ENCODE measurements at places on chromosomes 11 and 22.

DNA sequence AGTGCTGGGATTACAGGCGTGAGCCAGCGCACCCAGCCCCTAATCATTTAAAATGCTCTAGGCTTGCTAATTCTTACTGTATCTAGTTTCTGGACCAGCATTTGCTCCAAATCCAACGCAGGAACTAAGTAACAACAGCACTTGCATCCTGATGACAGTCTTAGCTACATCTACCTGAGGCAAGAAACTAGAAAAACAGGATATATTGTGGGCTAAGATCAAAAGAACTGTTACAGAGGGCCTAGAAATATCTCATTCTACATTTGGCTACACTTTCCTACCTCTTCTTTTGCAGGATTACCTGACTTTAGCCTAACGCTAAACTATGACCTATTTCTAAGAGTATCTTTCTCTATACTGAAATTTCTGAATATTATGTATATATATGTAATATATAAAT is 7.8 kb downstream of the DCDC1 start:
- DNase-seq = no peak
- no peak overlapping the region for H3K4me3 ChIP-seq
- H3K27ac ChIP-seq = peak overlapping the region; percentile 47
- no peaks in the 10 kb centered on the region for H3K27me3 ChIP-seq

- H3K27me3 ChIP-seq = no peaks in the 10 kb centered on the region
- H3K4me3 ChIP-seq = no peak overlapping the region
- H3K36me3 ChIP-seq = no peaks in the 10 kb centered on the region
- H3K4me1 ChIP-seq = no peaks in the 10 kb centered on the region
- DNase-seq = no peak
Observed at GRCh38 chr11:58070585-58070984, 39.8 kb downstream of the OR6Q1 start.

DNA sequence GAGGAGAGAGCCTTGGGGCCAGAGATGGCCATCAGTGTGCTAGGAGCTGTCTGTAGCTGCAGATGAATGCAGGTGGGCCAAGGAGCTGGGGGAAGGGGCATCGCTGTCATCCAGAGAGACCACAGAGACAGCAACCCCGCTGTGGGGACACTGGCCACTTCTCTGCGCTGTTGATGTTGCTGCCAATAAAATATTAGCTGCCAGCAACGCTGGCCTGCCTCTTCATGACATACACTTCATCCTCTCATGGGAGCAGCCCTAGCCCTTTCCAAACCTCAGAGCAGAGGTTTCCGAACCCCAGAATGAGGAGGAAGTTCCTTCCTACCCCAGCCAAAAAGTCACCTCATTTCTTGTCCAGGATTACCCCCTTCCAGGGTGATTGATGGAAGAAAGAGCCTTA is 106.2 kb downstream of the PARVA start:
- H3K27ac ChIP-seq = no peak overlapping the region
- peaks cover 4% of the 10 kb centered on the region for H3K27me3 ChIP-seq
- no peak overlapping the region for H3K4me3 ChIP-seq
- no peak for DNase-seq

DNA sequence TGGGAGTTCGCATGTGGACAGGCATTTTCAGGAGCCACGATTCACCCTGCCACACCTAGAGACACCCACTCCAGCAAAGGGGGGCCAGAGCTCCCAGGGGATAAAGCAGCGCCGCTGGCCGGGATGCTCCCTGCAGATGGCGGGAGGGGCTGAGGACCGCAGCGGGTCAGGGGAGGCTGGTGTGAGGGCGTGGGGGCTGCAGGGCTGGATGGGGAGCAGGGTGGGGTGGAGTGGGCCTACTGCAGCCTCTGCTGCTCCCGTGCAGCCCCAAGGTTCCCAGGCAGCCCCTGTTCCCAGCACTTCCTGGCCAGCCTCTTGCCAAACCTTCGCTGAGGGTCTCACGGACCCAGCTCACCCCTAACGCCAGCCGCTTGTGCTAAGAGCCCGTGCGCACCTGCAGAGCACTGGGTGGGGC is 13.0 kb downstream of the MUC5B start:
- H3K4me3 ChIP-seq = no peak overlapping the region
- H3K4me1 ChIP-seq = no peaks in the 10 kb centered on the region
- no peaks in the 10 kb centered on the region for H3K36me3 ChIP-seq
- no peak overlapping the region for H3K27ac ChIP-seq
- DNase-seq = peak; percentile 10

GRCh38 chr11:3831378-3832239 is 9.2 kb downstream of the RHOG start:
- no peaks in the 10 kb centered on the region for H3K27me3 ChIP-seq
- peaks cover 71% of the 10 kb centered on the region for H3K36me3 ChIP-seq
- H3K4me1 ChIP-seq = peaks cover 63% of the 10 kb centered on the region

GRCh38 chr11:34223021-34223813 is 117.8 kb downstream of the NAT10 start:
- H3K4me3 ChIP-seq = no peak overlapping the region
- DNase-seq = no peak
- H3K36me3 ChIP-seq = no peaks in the 10 kb centered on the region
- H3K4me1 ChIP-seq = no peaks in the 10 kb centered on the region
- H3K27me3 ChIP-seq = peaks cover 23% of the 10 kb centered on the region

GRCh38 chr11:77140231-77140851 is 12.3 kb downstream of the MYO7A start:
- H3K27me3 ChIP-seq = peaks cover 68% of the 10 kb centered on the region
- H3K36me3 ChIP-seq = no peaks in the 10 kb centered on the region
- DNase-seq = no peak
- peaks cover 11% of the 10 kb centered on the region for H3K4me1 ChIP-seq
- no peak overlapping the region for H3K4me3 ChIP-seq

DNA sequence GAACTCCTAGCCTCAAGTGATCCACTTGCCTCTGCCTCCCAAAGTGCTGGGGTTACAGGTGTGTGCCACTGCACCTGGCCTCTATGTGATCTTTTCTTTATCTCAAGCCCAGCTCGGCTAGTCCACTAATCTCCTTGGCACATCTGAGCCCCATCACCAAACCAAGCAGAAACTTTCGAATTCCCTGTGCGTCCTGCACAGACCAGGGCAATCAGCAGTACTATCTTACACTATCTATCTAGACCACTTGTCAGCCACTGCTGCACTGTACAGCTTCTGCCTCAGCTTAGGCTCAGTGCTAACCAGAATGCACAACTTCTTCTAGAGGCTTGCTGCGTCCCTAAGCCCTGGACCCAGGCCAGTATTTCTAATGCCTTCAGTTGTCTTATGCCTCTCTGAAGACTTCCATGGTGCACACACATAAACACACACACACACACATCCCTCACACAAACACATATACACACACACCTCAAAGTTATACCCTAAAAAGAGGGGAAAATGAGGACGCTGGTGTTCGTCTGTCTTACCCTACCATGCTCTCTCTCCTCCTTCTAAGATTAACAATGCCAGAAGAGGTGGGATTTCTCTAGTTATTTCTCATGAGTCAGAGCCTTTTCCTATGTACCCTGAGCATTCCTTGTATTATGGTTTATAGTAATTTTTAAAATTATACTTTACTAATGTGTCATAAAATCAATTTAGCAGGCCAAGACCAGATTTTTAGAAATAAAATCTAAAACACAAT is 59.3 kb upstream of the FAM181B start:
- no peaks in the 10 kb centered on the region for H3K36me3 ChIP-seq
- no peak for DNase-seq
- H3K27ac ChIP-seq = no peak overlapping the region

DNA sequence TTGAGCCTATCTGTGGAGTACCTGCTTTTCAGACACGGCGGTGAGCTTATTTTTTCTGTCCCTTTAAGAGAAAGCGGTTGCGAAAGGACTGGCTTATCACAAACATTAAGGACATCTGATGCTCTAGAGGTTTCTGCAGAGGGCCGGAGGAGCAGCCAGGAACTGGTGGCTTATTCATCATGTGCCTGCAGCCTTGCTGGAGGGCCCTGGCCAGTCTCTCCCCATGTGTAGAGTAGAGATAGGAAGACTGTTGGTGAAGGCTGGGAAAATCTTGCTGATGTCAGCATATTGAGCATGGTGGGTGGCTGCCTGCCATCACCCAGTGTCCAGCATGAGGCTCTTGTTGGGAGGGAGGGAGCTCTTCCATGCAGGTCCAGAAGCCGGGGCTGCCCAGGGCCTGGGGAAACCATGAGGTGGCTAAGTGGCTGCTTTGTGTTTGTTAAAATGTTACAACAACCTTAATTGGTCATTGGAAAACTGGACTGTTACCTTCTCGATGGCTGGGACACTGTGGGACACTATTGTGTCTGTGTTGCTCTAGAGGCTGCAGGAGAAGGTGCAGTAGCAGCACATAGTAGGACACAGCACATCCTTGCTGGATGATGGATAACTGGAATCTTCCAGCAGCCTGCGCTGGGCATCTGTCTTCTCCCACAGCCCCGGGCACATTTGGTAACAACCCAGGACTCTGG is 54.3 kb downstream of the TSPAN18 start:
- H3K4me1 ChIP-seq = peaks cover 5% of the 10 kb centered on the region
- no peaks in the 10 kb centered on the region for H3K27me3 ChIP-seq
- no peaks in the 10 kb centered on the region for H3K36me3 ChIP-seq
- H3K27ac ChIP-seq = no peak overlapping the region
- H3K4me3 ChIP-seq = no peak overlapping the region

DNA sequence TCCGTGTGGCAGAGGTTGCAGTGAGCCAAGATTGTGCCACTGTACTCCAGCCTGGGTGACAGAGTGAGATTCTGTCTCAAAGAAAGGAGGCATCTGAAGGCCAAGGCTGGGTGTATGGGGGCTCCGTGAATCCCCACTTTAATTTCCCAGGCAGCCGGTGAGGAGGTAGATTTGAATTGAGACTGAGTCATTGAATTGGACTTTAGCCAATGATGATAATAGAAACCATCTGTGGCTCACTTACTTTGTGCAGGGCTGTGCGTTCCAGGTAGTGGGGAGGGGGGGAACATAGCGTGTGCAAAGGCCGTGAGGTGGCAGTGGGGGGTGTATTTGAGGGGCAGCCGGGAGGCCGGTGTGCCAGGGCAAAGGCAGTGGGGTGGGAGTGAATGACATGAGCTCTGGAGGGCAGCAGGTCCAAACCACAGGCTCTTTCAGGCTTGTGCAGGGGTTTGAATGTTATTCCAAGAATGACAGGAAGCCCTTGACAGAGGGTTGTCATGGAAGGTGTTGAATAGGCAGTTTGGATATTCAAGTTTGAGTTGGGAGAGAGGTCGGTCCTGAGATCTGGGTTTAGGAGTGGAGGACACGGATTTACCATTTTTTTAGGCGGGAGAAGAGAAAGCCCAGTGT is 6.1 kb downstream of the ARHGAP8 start:
- no peak for DNase-seq
- H3K4me1 ChIP-seq = no peaks in the 10 kb centered on the region
- no peak overlapping the region for H3K4me3 ChIP-seq
- no peaks in the 10 kb centered on the region for H3K36me3 ChIP-seq
- H3K27ac ChIP-seq = no peak overlapping the region
- H3K27me3 ChIP-seq = peaks cover 36% of the 10 kb centered on the region

DNA sequence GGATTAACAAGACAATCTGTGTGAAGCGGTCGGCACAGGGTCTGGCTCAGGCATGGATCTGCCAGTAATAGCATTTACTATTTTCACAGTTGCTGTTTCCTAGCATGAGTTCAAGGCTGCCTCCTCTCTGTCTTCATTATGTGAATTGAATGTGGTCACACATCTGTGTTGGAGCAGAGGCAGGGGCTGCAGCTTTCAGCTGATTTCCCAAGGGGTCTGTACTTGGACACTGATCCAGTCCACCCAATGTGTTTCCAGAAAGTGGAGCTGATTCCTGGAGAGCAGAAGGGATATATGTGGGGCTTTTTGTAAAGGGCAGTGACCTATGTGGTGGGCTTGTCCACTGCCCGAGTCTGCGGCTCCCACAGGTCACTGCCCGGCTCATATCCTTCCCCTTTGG is 3.5 kb upstream of the CELSR1 start:
- peaks cover 9% of the 10 kb centered on the region for H3K4me1 ChIP-seq
- DNase-seq = no peak
- no peak overlapping the region for H3K27ac ChIP-seq
- H3K27me3 ChIP-seq = peaks cover 72% of the 10 kb centered on the region
- no peak overlapping the region for H3K4me3 ChIP-seq
- no peaks in the 10 kb centered on the region for H3K36me3 ChIP-seq

DNA sequence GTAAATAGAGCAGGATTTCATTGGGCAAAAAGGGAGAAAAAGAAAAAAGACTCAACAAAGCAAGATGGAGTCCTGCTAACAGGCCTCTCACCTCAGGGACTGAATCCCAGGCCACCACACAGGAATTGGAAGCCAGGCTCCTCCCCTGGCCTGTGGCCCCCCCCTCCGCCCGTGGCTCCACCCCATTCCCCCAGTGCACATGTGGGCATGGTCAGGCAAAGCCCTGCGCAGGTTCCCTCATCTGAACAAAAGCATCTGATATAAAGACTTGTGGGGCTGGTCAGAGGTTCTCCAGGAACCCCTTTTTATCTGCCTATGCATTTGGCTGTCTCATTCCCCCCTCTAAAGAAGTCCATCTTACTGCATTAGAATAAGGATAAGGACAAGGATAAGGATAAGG is 46.0 kb upstream of the PAK1 start:
- H3K4me1 ChIP-seq = no peaks in the 10 kb centered on the region
- DNase-seq = no peak
- no peaks in the 10 kb centered on the region for H3K36me3 ChIP-seq
- peaks cover 3% of the 10 kb centered on the region for H3K27me3 ChIP-seq

GRCh38 chr22:29305836-29306174 is 645 bp upstream of the GAS2L1 start:
- no peak for DNase-seq
- peaks cover 51% of the 10 kb centered on the region for H3K27me3 ChIP-seq
- peaks cover 8% of the 10 kb centered on the region for H3K36me3 ChIP-seq
- peaks cover 37% of the 10 kb centered on the region for H3K4me1 ChIP-seq
- no peak overlapping the region for H3K27ac ChIP-seq

GRCh38 chr11:75907906-75908527 is 93.0 kb downstream of the UVRAG start:
- DNase-seq = no peak
- H3K36me3 ChIP-seq = peaks cover 15% of the 10 kb centered on the region
- no peak overlapping the region for H3K27ac ChIP-seq
- peaks cover 13% of the 10 kb centered on the region for H3K4me1 ChIP-seq
- no peaks in the 10 kb centered on the region for H3K27me3 ChIP-seq
- H3K4me3 ChIP-seq = no peak overlapping the region

GRCh38 chr11:127587511-127587910 is 586.9 kb upstream of the KIRREL3 start:
- H3K36me3 ChIP-seq = no peaks in the 10 kb centered on the region
- DNase-seq = no peak
- H3K27ac ChIP-seq = no peak overlapping the region
- no peaks in the 10 kb centered on the region for H3K27me3 ChIP-seq
- H3K4me1 ChIP-seq = no peaks in the 10 kb centered on the region

DNA sequence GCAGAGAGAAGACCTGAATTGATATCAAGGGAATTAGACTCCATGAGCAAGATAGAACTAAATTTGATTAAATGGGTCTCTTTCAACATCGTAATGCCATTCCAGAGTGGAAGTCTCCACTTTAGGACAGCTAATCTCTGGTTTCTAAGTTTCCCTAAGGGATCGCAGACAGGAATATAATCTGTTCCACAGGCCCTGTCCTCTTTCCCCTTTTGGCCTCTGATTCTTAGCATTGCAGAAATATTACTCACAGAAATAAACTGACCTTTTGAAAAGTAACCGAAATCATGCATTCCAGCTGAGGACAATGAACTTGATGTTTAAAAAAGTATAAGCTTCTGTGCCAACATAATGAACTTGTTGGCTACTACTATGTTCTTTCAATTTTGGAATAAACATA is 227.8 kb downstream of the ETS1 start:
- DNase-seq = no peak
- peaks cover 5% of the 10 kb centered on the region for H3K4me1 ChIP-seq
- H3K27ac ChIP-seq = no peak overlapping the region
- no peaks in the 10 kb centered on the region for H3K27me3 ChIP-seq
- H3K36me3 ChIP-seq = no peaks in the 10 kb centered on the region
- H3K4me3 ChIP-seq = no peak overlapping the region

Data from activated naive CD4-positive, alpha-beta T cell treated with anti-CD3 and anti-CD28 coated beads, Interleukin-2, amount 10 ng/mL, durations not matched to agents 7 days and 5 days (primary cell).